Fibroblast of skin of left biceps (primary cell): ENCODE measurements at places on chromosomes 3 and 15.

- DNase-seq, result no peak
These were observed 19.0 kb upstream of the C15orf61 start for GRCh38 chr15:67501836-67502461.

DNA sequence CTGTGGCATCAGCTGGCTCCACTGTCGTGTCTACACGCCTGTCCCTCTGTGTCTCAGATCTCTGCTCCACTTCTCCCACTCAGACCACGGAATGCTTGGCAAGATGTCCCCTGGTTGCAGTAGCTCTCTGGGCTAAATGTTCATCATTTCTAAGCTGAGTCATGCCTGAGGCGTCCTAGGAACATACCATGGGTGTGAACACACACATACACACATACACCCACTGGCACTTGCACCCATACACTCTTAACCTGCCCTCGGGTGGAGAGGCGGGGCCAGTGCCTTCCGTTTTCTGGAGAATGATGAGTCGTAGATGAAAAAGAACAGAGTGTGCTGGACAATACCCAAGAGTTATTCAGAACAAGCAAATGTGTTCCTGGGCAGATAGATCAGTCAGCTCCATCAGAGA lies 72.4 kb downstream of the SENP2 start:
- peak; percentile 94 for DNase-seq

- no peak for DNase-seq
These were observed 35.9 kb upstream of the TFRC start for GRCh38 chr3:196117809-196118208.

GRCh38 chr3:125434582-125435011 lies 59.5 kb upstream of the ZNF148 start:
- DNase-seq, result no peak

DNA sequence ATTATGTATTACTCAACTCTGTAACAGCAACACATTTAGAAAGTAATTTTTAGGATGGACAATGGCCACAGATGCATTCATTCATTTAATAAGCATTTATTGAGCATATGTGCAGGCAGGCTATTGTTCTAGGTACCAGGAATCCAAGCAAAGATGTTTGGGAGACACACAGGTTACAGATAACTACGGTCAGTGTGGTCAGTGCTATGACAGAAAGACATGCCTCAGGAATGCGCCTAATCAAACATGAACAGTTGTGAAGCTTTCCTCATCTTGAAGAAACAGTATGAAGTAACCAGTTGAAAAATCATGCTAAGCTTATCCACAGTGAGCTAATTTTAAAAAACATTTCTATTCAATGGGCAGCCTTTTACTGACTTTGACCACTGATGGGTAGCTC lies 155.4 kb upstream of the CCDC54 start:
- no peak for DNase-seq

DNA sequence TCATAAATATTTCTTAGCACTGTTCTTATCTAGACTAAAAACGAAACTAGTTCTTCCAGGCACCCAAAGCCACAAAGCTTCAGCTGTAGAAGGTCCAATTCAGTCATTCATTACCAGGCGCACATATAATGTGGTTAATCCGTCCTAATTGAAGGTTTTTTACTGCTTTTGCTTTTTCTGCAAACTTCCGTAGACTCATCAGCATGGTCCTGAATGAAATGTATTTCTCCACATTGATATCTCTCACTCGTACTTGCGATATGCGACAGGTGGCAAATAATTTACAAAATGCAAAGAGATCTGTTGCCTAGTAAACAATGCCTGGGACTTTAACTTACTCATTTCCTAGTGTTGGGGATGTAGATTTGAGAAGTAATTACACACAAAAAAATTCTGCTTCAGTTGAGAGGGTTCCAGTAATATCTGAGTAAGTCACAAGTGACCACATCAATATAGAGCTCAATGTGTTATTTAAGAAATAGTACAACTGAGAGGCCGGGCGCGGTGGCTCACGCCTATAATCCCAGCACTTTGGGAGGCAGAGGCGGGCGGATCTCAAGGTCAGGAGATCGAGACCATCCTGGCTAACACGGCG lies 75.0 kb upstream of the MBNL1 start:
- DNase-seq, result no peak

- DNase-seq, result no peak
These were observed 33.1 kb upstream of the SEMA3F start for GRCh38 chr3:50122071-50122470.

GRCh38 chr3:31352331-31352730 lies 180.4 kb upstream of the STT3B start:
- no peak for DNase-seq

GRCh38 chr15:47614360-47615011 lies 102.8 kb upstream of the SEMA6D start:
- DNase-seq, result no peak

GRCh38 chr15:88011533-88011932 lies 245.0 kb downstream of the NTRK3 start:
- DNase-seq, result no peak

DNA sequence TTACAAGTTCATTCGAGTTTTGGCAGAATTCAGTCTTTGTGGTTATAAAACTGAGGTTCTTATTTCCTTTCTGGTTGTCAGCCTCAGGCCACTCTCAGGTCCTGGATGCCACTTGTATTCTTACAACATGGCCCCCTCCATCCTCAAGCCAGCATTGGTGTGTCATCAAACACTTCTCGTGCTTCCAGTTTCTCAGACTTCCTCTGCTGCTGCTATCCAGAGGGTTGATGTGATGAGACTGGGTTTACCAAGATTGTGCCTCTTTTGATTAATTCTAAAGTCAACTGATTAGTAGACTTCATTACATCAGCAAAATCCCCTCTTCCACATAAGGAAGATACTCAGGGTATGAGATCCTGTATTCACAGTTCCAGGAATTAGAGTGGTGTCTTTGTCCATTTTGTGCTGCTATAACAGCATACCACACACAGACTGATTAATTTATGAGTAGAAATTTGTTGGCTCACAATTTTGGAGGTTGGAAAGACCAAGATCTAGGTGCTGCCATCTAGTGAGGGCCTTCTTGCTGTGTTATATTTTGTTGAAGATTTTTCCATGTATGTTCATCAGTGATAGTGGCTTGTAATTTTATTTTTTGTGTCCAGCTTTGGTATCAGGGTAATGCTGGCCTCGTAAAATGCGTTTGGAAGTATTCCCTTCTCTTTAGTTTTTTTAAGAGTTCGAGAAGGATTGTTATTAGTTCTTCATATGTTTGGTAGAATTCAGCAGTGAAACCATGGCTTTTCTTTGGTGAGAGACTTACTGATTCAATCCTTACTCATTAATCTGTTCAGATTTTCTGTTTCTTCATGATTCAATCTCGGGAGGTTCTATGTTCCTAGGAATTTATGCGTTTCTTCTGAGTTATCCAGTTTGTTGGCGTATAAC lies 11.1 kb downstream of the LRCH3 start:
- DNase-seq, result no peak

GRCh38 chr3:152243301-152243711 lies 25.4 kb upstream of the MBNL1 start:
- DNase-seq, result no peak

GRCh38 chr15:65033659-65034269 lies 4.3 kb upstream of the MTFMT start:
- peak; percentile 9 for DNase-seq

DNA sequence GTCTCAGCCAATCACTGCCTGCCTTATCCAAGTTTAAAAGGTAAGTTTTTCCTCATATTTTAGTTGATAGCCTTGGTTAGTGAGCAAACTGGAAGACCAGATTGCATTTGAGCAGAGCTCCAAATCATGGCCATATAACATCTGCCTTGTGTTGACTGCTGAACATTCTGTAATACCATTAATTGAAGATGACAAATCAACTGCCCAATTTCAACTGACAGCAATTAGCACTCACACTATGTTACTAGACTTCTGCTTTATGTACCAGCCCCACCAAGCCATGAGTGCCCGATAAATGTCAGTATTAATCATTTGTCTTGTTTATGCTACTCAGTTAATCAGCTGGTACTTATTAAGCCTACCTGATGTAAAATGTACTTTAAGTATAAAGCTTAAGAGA lies 83.1 kb downstream of the CGGBP1 start:
- DNase-seq, result no peak

GRCh38 chr15:62809115-62809967 lies 233.2 kb upstream of the TPM1 start:
- no peak for DNase-seq

- no peak for DNase-seq
These were observed 8.8 kb downstream of the GBE1 start for GRCh38 chr3:81752604-81753003.

DNA sequence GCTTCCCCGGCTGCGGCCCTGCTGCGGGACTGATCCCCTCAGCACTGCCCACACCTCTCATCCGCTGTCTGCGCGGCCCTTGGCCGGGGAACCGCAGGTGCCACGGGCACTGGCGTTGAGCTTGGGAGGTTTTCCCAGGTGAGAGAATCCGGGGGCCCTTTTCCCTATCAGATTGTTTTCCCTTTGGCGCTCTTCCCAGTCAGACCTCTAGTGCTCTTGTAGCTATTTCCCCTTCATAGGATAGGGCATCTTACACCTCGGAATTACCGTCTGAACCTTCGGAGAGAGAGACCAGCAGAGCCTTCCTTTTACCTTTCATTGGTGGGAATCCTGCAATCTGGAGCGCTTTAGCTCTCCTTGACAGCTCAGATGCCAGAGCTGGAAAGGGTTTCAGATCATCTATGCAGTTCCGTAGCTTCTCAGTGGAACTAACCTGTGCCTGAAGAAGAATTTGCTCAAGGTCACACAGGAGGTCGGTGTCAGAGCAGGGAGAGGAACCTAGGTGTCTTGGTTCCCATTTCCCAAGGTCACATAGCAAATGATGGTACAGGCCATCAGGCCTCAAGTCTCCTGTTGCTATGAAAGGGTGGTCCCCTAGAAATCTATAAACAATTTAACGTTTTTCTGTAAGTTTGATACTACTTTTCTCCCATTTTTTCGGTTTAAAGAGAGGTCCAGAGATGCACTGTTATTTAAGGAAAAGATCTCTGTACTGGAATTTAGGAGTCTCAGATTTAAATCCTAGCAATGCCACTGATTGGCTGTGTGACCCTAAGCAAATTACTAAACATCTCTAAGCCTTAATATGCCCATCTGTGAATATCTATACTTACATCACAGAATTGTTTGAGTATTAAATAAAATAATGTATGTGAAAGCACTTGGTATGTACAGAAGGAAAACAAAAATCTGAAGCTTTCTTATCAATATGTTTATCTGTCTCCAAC lies 916 bp downstream of the IDH3A start:
- no peak for DNase-seq

DNA sequence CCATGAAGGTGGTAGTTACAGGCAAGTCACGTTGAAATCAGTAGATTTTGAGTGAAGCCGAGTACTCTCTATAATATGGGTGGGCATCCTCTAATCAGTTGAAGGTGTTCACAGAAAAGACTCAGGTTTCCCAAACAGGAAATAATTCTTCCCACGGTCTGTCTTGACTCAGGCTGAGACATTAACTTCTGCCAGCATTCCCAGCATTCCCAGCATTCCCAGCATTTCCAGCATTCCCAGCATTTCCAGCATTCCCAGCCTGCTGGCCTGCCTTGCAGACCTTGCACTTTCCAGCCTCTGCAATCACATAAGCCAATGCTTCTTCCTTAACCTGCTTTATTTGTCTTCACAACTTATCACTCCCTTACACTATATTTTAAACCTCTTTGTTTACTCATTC lies 542.3 kb upstream of the ROBO2 start:
- DNase-seq, result peak; percentile 8

- no peak for DNase-seq
These were observed 19.5 kb downstream of the NBEAL2 start for GRCh38 chr3:46998852-46999515.

GRCh38 chr15:41862515-41863116 lies 24.0 kb downstream of the PLA2G4B start:
- DNase-seq, result no peak

DNA sequence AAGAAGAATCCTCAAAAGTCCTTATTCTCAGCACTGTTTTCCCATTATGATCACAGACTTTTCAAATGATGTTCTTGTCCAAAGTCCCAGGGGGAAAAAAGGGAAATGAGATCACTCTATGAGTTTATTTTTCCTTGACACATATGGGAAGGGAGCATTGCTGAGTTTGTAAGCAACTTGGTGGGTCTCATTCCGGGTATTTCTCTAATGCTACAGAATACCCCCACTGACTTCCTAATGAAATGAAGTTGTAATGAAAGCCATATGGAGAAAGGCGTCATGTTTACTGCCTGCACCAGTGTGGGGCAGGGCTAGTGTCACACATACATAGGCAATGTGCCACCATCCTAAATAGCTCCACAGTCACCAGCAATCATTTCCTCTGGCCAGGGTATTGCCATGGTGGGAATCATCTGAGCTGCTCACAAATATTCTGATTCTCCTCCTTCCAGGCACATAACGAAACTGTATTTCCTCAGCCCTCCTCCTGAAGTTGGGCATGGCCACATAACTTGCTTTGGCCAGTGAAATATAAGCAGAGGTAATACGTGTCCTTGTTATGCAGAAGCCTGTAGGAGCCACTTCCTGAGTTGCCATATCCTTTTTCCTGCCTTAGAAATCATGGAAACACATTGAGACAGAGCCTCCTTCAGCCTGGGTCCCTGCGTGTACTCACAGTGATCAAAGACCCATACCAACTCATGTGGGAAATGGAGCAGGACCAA lies 41.0 kb upstream of the C15orf61 start:
- peak; percentile 82 for DNase-seq

GRCh38 chr3:184345317-184346144 lies 8.1 kb downstream of the FAM131A start:
- DNase-seq, result no peak

DNA sequence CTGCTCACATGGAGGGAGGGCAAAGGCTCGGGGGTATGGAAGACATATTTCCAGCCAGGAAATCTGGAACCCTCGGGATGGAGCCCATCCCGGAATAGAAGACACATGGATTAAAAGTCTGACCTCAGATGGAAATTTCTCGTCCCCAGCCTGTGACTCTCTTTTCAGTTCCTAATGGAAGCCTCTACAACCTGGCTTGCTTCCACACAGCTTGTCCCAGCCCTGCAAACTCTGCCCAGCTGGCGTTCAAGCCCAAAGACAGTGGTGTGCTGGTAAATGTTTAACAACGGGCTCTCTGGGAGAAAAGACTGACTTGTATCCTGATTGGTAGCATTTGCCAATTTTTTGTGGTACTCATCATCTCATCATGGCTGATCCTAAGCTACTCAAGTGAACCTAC lies 35.6 kb upstream of the TLE3 start:
- DNase-seq, result no peak

DNA sequence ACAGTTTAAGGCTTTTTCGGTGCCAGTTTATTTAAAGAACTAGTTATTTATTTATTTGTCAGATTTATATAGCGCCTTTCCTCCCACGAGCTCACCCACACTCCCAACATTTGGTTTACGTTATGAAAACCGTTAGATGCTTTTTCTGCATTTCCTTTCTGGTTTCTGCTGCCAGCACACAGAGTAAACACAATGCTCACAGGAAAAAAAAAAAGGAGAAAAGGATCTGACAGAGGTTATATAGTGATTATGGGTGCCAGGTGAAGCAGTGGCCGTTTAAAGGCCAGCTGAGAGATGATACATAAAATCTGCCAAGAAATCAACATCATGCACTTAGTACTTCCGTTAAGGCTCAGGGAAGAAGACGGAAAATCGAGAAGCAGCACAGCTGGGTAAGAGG lies 37.9 kb downstream of the ETV5 start:
- DNase-seq, result no peak

GRCh38 chr3:63877737-63878393 lies 14.2 kb downstream of the ATXN7 start:
- DNase-seq, result no peak

GRCh38 chr15:93245661-93246042 lies 156.6 kb upstream of the RGMA start:
- no peak for DNase-seq

- no peak for DNase-seq
These were observed 46.8 kb upstream of the POMGNT2 start for GRCh38 chr3:43152649-43153048.
